ENCODE measurements at places on chromosomes 7 and 10. TPM values are rescaled to one million over a fixed set of nuclear protein-coding genes. Genes with fewer than 3 reads are reported as not detected.

The EBF3 gene
- not detected for total RNA-seq

The ANKRD61 gene
- total RNA-seq, result not detected

The GRID2IP gene
- total RNA-seq, result 0.15 TPM

The CCM2 gene
- 43.7 TPM for total RNA-seq

The BZW2 gene
- total RNA-seq, result 50.0 TPM

The PRR15 gene
- 6.3 TPM for total RNA-seq

The ADIRF gene
- total RNA-seq, result 0.54 TPM

The ZCWPW1 gene
- 2.6 TPM for total RNA-seq

The SEMA3D gene
- 2.0 TPM for total RNA-seq

The ITIH2 gene
- total RNA-seq, result 0.87 TPM

The AIFM2 gene
- 10.0 TPM for total RNA-seq

The AKR1D1 gene
- total RNA-seq, result not detected

The ATRNL1 gene
- 66.0 TPM for total RNA-seq

The DNMBP gene
- 11.7 TPM for total RNA-seq

The SLC16A9 gene
- 1.00 TPM for total RNA-seq

The ADRA2A gene
- total RNA-seq, result 0.17 TPM

The RPEL1 gene
- not detected for total RNA-seq

The OR6B1 gene
- not detected for total RNA-seq
